ENCODE measurements at places on chromosomes 16 and 17.

DNA sequence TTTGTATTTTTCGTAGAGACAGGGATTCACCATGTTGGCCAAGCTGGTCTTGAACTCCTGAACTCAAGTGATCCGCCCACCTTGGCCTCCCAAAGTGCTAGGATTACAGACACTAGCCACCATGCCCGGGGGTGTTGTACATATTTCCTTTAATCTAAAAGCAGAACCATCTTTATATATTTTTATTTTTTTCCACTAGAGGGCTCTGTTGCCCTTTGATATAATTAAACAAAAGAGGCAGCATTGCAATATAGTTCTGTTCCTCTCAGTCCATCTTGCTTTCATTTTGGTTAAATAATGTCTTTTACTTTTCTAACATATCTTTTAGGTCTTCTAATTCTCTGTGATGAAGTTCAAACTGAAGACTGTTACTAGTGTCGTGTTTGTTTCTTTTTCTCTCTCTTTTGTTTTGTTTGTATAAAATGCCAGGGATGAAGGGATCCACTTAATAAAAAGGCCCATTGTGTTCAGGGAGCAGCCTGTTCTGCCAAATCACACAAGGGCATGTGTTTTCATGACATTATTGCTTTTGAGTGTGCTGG lies 23.4 kb downstream of the WWOX start:
- H3K27ac ChIP-seq: no peak overlapping the region
- H3K27me3 ChIP-seq: no peaks in the 10 kb centered on the region
- H3K4me3 ChIP-seq: no peak overlapping the region
- H3K4me1 ChIP-seq: no peaks in the 10 kb centered on the region
- no peaks in the 10 kb centered on the region for H3K36me3 ChIP-seq
- DNase-seq: peak; percentile 59

- peak; percentile 72 for DNase-seq
- H3K27ac ChIP-seq: no peak overlapping the region
- H3K4me1 ChIP-seq: peaks cover 10% of the 10 kb centered on the region
- H3K4me3 ChIP-seq: no peak overlapping the region
These were observed 12.0 kb downstream of the CA4 start for GRCh38 chr17:60161598-60162330.

GRCh38 chr17:37752482-37752881 lies 7.6 kb upstream of the HNF1B start:
- no peaks in the 10 kb centered on the region for H3K4me1 ChIP-seq
- H3K27ac ChIP-seq: no peak overlapping the region
- H3K27me3 ChIP-seq: peaks cover 9% of the 10 kb centered on the region
- no peak for DNase-seq

GRCh38 chr17:11176549-11176948 lies 64.5 kb upstream of the SHISA6 start:
- no peak overlapping the region for H3K27ac ChIP-seq
- peaks cover 2% of the 10 kb centered on the region for H3K4me1 ChIP-seq
- H3K27me3 ChIP-seq: no peaks in the 10 kb centered on the region

DNA sequence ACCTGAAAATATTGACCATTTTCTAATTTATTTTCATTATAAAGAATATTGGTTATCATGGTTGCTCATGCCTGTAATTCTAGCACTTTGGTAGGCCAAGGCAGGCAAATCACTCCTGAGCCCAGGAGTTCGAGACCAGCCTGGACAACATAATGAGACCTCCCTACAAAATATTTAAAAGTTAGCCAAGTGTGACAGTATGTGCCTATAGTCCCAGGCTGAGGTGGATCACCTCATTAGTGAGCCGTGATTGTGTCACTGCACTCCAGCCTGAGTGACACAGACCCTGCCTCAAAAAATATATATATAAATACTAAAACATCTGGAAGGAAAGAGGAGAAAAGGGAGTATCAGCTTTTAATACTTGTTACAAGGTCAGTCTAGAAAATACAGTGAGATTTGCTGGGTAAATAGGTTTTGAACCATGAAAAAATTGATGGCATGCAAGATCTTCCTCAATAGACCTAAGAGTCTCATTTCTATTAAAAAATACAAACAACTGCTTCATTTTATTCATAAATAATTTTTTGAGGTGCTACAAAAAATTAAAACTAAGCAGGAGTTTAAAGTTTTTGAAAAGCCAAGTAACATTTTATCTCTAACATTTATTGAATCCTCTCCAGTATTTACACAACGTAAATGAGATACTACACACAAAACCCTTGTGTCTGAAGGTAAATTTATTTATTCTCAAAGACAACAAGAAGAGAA lies 47.7 kb downstream of the TUBD1 start:
- H3K27ac ChIP-seq: no peak overlapping the region
- peaks cover 6% of the 10 kb centered on the region for H3K4me1 ChIP-seq
- no peaks in the 10 kb centered on the region for H3K36me3 ChIP-seq
- DNase-seq: no peak

- DNase-seq: no peak
- no peak overlapping the region for H3K4me3 ChIP-seq
- H3K27me3 ChIP-seq: no peaks in the 10 kb centered on the region
- H3K4me1 ChIP-seq: no peaks in the 10 kb centered on the region
- H3K36me3 ChIP-seq: peaks cover 2% of the 10 kb centered on the region
These were observed 107.2 kb downstream of the PHKB start for GRCh38 chr16:47568351-47568750.

- H3K27me3 ChIP-seq: no peaks in the 10 kb centered on the region
- no peak overlapping the region for H3K27ac ChIP-seq
- no peaks in the 10 kb centered on the region for H3K36me3 ChIP-seq
- no peak overlapping the region for H3K4me3 ChIP-seq
These were observed 355.1 kb downstream of the CDH8 start for GRCh38 chr16:61681124-61681523.

GRCh38 chr17:6249732-6250131 lies 179.6 kb downstream of the WSCD1 start:
- no peak overlapping the region for H3K27ac ChIP-seq
- H3K4me3 ChIP-seq: no peak overlapping the region
- H3K27me3 ChIP-seq: no peaks in the 10 kb centered on the region

DNA sequence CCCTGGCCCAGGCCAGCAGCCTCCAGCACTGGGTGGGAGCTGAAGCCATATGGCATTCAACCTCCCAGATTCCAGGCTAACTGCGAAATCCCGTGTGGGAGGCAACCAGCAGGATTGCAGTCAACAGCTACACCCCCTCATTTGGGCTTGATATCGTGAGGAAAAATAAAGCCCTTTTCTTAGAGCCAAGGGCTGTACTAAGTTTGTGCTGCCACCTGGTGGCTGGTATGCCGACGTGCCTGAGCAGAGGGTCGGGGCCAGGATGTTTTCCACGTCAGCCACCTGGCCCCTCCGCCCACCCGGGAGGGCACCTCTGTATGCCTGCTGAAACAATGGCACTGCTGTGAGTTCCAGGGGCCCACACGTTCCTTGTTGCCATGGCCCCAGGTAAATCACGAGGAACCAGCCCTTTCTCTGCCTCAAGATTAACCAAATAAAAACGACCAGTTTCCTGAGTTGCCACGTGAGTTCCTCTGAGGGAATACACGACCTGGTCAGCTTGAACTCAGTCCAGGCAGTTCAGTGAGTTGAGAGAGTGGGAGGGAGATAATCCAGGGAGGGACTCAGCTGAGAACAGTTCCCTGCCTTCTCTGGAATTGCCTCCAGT lies 9.0 kb downstream of the TMEM98 start:
- H3K27me3 ChIP-seq: no peaks in the 10 kb centered on the region
- no peak overlapping the region for H3K27ac ChIP-seq
- peak; percentile 91 for DNase-seq
- peaks cover 3% of the 10 kb centered on the region for H3K36me3 ChIP-seq
- H3K4me3 ChIP-seq: no peak overlapping the region

DNA sequence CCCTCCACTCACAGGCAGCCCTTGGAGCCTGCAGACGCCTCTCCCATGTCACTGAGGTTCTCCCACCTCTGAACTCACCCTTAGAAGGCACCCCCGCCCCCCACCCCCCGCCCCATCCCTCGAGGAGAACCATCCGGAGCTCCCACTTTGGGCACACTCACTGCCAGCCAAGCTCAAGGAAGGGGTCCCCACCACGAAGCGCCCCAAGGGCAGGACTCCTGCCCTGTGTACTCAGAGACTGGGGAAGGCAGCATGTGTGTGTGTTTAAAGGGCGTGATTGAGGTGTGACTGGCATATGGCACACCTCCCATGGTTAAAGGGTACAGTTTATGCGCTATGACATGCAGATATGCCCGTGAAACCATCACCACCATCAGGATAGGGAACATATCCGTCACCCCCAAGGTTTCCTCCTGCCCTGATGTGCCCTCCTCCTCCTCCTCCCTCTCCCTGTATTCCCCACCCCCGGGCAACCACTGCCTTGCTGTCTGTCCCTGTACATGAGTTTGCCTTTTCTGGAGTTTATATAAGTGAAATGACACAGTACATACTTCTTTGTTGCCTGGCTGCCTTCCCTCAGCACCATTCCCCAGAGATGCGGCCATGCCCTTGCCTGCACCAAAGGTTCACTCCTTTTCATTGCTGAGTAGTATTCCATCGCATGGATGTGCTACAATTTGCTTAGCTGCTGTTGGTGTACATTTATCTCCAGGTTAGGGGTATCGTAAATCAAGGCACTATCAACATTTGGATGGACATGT lies 14.0 kb upstream of the RBFOX3 start:
- no peak for DNase-seq
- no peak overlapping the region for H3K27ac ChIP-seq
- no peaks in the 10 kb centered on the region for H3K27me3 ChIP-seq
- no peaks in the 10 kb centered on the region for H3K36me3 ChIP-seq
- H3K4me1 ChIP-seq: no peaks in the 10 kb centered on the region
- no peak overlapping the region for H3K4me3 ChIP-seq

DNA sequence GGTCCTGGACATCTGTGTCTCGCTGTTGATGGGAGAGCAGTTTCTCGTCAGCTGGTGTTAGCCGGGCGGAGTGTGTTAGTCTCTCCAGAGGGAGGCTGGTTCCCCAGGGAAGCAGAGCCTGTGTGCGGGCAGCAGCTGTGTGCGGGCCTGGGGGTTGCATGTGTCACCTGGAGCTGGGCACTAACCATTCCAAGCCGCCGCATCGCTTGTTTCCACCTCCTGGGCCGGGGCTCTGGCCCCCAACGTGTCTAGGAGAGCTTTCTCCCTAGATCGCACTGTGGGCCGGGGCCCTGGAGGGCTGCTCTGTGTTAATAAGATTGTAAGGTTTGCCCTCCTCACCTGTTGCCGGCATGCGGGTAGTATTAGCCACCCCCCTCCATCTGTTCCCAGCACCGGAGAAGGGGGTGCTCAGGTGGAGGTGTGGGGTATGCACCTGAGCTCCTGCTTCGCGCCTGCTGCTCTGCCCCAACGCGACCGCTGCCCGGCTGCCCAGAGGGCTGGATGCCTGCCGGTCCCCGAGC lies 17.9 kb downstream of the GAA start:
- no peaks in the 10 kb centered on the region for H3K27me3 ChIP-seq
- no peak overlapping the region for H3K4me3 ChIP-seq
- DNase-seq: no peak
- H3K4me1 ChIP-seq: no peaks in the 10 kb centered on the region

DNA sequence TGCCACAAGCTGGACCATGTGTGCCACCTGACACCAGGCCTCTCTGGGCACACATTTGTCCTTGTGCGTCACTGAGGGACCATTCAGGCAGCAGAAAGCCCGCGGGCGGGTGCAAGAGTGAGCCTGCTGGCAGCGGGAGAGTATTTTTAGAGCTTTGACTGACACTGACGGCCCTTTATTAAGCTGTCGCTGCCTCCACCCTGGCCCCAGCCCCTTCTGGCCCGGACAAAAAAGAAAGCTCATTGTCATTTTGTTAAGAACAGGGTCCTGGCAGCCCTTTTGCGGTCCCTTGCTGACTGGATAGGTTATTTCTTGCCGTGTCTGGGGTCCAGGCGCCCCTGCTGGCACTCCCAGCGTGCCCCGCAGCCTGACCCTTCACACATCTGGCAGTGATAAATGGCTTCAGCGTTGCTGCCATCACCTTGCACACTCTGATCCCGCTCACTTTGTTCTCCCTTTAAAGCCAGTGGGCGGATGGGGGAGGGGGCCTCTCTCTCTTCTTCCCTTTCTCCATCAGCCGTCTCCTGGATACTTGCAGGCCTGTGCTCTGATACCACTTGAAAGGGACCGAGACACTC lies 78.4 kb upstream of the NKD1 start:
- no peaks in the 10 kb centered on the region for H3K36me3 ChIP-seq
- peaks cover 3% of the 10 kb centered on the region for H3K4me1 ChIP-seq
- no peak overlapping the region for H3K27ac ChIP-seq
- no peak overlapping the region for H3K4me3 ChIP-seq

DNA sequence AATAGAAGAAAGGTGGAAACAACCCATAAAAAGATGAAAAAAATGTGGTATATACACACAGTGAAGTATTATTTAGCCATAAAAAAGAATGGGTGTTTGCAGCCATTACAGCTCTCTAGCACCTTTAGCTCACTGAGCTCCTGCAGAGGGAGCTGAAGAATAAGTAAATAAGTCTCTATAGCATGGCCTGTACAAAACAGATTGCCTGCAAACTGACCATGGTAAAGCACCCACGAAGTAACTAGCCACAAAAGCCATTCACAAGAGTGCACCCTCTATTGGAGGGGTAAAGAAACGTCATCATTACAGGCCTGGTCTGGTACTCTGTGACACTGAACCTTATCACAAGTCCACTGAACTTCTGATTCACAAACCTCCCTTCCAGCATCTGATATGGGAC lies 76.3 kb downstream of the USP32 start:
- no peaks in the 10 kb centered on the region for H3K36me3 ChIP-seq
- DNase-seq: no peak
- no peaks in the 10 kb centered on the region for H3K4me1 ChIP-seq
- no peak overlapping the region for H3K4me3 ChIP-seq
- no peaks in the 10 kb centered on the region for H3K27me3 ChIP-seq

DNA sequence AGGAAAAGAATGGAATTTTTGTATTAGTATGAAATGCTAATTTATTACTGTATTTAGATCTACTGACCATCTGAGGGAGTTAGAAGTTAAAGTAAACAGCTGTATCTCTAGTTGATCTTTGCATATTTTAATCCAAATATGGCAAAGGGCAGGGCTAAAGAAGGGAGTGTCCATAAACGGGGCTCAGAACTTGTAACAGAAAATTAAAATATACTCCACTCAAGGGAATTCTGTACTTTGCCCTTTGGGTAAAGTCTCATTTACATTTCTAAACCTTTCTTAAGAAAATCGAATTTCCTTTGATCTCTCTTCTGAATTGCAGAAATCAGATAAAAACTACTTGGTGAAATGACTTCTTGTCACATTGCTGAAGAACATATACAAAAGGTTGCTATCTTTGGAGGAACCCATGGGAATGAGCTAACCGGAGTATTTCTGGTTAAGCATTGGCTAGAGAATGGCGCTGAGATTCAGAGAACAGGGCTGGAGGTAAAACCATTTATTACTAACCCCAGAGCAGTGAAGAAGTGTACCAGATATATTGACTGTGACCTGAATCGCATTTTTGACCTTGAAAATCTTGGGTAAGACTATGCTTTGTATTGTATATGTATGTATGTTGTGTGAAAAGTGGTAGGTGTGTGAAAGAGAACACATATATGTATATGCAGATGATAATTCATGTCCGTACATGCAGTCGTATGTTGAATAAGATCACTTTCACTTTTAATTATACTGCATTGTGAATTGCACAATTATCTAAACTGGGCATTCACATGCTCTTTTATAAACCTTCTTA lies at the start of gene ASPA:
ASPA (plus strand) TSS at position 186 of the 799 bp plus-strand sequence; CDS start at position 349, 163 bp downstream.
- H3K27me3 ChIP-seq: no peaks in the 10 kb centered on the region
- no peaks in the 10 kb centered on the region for H3K4me1 ChIP-seq
- H3K36me3 ChIP-seq: no peaks in the 10 kb centered on the region
- H3K27ac ChIP-seq: no peak within 1 kb of the TSS
- DNase-seq: no peak

- H3K36me3 ChIP-seq: no peaks in the 10 kb centered on the region
- no peak for DNase-seq
- no peak overlapping the region for H3K4me3 ChIP-seq
- no peaks in the 10 kb centered on the region for H3K4me1 ChIP-seq
- no peak overlapping the region for H3K27ac ChIP-seq
- no peaks in the 10 kb centered on the region for H3K27me3 ChIP-seq
These were observed 13.5 kb upstream of the ITGB3 start for GRCh38 chr17:47239967-47240651.

Data from mesendoderm (in vitro differentiated cells).